ENCODE measurements at places on chromosomes 5 and 9.

- no peak for DNase-seq
These were observed 389.6 kb downstream of the KDM4C start for GRCh38 chr9:7147121-7148090.

DNA sequence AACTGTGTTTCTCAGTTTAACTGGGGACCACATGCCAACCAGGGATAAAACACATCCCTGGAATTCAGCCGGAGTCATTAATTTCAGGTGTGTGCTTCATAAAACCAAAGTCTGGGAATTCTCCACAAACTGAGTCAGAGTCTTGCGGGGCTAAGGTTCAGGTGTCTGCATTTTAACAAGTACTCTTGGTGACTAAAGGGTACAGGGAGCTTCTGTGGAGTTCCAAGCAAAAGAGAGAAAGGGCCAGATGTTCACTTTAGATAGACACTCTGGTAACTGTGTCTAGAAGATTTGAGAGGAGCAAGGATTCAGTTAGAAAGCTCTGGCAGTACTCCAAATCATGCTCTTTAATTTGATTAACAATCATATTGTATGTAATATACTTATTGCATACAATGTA is 4.0 kb downstream of the NADK2 start:
- peak; percentile 33 for DNase-seq

DNA sequence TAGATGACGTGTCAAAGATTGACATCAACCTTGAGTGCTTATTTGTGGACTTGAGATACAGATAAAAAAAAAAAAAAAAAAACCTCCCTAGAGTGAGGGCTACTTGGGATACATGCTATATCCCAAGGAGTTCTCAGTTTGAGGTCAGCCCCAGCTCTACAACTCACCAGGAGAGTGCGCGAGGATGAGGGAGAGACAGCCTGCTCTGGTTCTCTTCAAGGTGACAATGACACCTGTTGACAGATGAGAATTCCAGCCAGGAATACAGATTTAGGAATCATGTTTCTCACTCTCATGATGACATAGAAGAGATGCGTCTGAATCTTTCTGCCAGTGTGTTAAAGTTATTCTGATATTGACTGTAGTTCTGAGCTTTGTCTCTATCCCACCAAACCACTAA is 24.9 kb upstream of the ARHGAP26 start:
- DNase-seq = no peak

- DNase-seq = peak; percentile 21
These were observed 803 bp upstream of the CCNO start for GRCh38 chr5:55234121-55234700.
